ENCODE measurements at places on chromosomes 12 and 14.

GRCh38 chr12:31227401-31227981 is 98.5 kb downstream of the SINHCAF start:
- no peak for DNase-seq

DNA sequence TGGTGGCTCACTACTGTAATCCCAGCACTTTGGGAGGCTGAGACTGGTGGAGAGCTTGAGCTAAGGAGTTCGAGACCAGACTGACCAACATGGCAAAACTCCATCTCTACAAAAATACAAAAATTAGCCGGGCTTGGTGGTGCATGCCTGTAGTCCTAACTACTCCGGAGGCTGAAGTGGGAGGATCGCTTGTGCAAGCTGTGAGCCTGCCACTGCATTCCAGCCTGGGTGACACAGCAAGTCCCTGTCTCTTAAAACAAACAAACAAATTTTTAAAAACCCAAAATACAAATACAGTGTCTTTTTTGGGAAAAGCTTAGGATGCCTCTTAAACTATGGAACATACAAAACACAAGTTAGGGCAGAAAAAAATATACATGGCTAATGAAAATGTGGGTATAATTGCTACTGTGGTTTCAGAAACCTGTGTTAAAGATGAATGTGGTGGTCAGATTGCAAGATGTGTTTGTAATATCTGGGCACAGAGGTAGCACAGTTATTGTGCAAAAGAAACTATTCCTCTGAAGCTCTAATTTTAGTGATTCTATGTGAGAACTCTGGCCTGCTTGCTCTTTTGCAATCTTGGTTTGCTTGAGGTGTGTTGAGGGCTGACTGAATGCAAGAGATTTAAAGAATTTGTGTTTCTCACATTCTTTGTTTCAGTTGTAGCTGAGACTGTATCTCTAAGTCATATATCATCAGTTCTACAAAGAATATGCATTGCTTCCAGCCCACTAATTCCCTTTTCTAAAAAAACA is 3.9 kb upstream of the HSPA2 start:
- no peak for DNase-seq

DNA sequence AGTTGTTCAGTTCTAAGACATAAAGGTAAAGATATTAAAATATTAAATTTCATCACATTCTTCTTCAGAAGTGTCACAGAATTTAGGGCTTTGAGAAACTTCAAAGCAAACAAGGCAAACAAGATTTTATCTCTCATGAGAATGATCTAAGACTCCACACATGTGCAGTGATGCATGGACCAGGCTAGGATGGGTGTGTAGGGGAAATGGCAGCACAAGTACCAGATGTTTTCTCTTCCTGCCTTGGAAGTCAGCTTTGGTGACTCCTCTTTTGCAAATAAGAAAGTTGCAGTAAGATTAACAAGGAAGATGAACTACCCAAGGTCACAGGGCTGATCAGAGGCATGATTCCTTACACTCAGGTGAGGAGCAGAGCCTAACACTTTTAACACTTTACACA is 163.8 kb upstream of the LMNTD1 start:
- no peak for DNase-seq

- no peak for DNase-seq
Measured at GRCh38 chr12:113813229-113813541, 152.9 kb downstream of the RBM19 start.

GRCh38 chr12:32501835-32502333 is 102.5 kb downstream of the FGD4 start:
- DNase-seq = no peak

DNA sequence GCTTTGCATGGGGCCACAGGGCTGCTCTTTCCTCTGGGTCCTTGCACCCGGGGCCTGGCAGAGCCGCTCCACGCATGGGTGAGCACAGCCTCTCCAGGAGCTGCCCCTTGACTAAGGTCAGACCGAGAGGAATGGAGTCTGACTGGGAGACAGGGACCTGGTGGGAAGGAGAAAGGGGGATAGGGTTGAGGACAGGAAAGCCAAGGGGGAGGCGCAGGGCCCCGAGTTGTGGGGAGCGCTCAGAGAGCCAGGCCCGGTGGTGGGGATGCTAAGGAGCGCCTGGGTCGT is 16.0 kb downstream of the PAPLN start:
- DNase-seq = no peak

GRCh38 chr12:9107542-9107873 is 8.2 kb downstream of the A2M start:
- no peak for DNase-seq

DNA sequence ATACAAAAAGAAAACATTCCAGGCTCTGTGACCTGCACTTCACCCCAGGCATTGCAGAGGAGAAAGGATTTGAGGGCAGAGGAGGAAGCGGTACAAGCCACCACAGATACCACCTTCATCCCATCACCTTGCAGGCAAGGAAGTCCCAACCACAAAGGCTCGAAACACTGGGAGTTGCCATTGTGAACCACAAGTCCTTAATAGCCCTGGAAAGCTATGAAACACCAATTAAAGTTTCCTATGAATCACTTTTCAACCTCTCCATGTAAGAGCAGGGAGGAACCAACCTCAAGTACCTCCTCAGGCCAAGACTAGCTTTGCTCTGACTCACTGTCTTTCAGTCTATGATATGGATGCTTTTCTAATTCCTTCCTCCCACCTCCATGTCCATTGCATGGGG is 27.0 kb downstream of the MAP3K9 start:
- peak; percentile 1 for DNase-seq
